ENCODE measurements at places on chromosomes 12 and 14.
A peak's percentile ranks its signal among the peaks of the same experiment; 100 is the strongest.

DNA sequence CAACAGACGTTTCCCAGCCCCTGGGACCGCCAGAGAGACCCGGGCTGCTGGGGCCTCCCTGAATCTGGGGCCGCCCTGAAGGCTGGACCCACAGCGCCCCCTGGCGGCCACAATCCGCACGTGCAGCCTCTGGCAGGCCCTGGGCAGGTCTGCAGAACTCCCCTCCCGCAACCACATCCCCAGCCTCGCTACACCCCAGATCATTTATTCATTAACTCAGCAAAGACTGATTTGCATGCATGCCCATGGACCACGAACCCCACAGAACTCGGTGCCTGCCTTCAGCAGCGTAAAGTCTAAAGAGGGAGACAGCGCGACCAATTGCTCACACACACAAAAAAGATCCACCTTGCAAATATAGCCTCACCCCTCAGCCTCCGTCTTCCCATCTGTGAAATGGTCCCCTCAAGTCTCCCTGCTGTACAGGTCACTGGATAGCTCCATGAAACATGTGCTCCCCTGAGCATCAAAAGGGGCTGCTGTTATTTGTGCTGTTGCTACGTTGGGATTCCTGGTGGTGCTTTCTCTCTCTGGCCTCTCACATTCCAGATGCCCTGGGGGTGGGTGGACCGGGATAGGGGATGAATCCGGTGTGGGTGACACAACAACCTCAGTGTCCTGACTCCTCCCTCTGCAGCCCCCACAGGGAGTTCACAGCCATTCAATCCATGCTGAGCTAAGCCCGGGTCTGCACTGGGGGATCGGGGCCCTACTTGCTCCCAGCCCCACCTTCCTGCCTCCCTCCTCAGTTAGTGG, 96.4 kb downstream of the SCARB1 start:
- no peak for DNase-seq

DNA sequence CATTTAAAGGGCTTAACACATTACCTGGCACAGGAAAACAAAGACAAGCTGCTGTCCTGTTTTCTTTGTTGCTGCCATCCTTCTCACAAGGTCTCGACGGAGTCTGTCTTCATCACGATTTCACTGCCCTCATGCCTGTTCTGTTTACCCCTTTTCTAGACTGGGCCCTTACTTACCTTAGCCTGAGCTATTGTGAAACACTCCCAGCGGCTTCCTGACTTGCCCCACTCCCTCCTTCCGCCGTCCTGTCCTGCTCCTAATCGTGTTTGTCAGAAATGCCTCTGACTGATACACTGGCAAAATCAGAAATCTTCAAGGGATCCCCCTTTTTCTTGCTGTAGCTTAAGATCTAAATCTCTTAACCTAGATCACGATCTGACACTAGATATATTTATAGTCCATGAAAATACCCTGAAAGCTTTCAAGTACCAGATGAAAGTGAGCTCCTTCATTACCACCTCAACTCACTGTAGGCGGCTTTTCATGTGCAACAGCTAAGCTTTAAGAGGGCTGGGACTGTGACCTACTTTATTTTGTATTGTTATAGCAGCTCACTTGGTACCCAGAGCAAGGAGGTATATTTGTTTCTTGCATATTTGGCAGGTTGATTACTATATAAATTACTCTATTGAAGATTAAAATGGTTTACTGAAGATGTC, 32.1 kb downstream of the TECPR2 start:
- no peak for DNase-seq

GRCh38 chr12:98227162-98227561, 288.2 kb upstream of the TMPO start:
- DNase-seq = no peak

DNA sequence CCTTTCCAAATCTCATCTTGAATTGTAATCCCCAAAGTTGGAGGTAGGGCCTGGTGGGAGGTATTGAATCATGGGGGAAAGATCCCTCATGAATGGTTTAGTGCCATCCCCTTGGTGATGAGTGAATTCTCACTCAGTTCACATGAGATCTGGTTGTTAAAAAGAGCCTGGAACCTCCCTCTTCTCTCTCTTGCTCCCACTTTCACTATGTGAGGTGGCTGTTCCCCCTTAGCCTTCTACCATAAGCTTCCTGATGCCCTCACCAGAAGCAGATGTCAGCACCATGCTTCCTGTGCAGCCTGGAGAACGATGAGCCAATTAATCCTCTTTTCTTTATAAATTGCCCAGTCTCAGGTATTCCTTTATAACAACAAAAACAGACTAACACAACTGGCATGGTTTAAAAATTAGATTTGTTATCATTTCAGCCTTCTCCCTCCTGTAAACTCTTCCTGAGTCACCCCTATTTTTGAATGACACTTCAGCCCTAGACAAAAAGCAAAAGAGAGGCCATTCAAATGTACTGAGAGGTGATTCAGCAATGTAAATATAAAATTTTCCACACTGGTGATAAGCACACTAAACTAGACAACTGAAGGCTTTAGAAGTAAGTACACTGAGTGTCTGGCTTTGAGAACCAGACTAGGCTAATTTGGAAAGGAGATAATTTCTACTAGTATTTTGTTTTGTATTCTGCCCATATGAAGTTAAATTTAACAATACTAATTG, 212.1 kb upstream of the ABCD2 start:
- DNase-seq = no peak

DNA sequence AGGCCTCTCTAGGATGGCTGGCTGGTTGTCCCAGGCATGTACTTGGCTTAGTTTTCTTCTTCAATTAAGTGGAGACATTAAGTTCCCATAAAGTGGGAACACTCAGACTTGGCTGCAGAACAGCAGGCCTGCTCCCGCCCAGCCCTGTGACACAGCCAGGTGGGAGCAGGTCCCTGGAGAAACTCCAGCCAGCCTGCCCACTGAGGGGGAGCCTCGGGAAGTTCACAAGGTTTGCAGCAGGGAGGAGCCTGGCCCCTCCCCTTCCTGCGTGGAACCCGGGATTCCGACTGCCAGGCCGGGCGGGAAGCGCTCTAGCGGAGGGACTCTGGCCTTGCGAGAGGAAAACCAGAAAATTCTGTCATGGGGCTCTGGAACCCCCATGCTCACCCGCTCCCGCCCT, 98.3 kb upstream of the EVL start:
- no peak for DNase-seq

- no peak for DNase-seq
Measured at GRCh38 chr14:53608369-53608768, 348.3 kb downstream of the BMP4 start.

- DNase-seq = no peak
Measured at GRCh38 chr14:27739657-27740156, 1026.9 kb upstream of the FOXG1 start.

DNA sequence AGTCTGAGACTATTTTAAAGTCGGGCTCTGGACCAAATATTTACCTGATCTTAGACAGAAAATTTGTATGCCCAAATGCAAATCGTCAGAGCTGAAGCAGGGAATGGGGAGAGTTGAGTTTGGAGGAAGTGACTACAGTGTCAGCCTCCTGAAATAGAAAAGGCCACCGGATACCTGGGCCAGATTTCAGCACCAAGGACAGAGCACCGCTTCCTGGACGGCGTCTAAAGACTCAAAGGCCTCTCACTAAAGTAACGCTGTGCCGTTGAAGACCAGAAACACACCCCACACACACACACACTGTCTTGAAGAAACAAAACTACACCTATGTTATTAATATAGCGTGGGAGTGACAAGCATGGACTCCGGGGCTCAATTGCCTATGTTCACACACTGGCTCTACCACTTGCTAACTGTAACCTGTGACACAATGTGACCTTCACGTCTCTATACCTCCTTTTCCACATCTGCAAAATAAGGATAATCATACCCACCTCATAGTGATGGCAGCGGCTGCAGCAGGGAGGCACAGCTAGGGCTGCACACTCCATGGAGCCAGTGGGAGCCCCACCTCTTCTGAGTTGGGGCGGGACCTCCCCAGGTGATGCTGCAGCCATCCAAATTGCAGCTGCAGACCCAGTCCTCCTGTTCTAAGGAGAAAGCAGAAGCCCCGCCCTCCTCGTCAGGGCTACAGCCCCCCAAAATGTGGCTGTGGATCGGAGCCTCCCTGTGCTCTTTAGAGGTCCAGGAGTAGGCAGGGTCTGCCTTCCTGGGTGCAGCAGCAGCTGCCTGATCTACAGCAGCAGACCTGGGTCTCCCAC, 35.6 kb downstream of the KRT76 start:
- DNase-seq = peak; percentile 83

GRCh38 chr12:14959916-14960496, 1.4 kb downstream of the ARHGDIB start:
- DNase-seq = no peak

DNA sequence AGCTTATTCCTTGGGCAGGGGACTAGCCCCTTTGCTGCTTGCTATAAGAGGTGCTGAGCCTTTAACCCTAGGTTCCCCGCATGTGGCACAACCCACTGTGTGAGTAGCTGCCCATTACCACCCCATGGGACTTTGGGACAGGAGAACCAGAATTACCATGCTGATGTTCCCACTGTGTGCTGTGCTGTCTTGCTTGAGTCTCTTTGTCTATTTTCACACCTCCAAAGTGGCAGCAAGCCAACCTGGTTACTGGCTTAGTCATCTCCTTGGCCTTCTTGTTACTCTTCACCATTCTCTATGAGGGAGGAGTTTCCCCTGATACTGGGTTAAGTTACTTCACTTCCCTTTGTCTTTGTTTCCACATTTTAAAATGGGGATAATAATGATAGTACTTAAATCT, 73.4 kb upstream of the ETV6 start:
- DNase-seq = no peak

GRCh38 chr12:121167951-121168350, 35.3 kb downstream of the P2RX7 start:
- DNase-seq = no peak

- no peak for DNase-seq
Measured at GRCh38 chr14:23101213-23101970, 3.4 kb downstream of the CIROP start.

DNA sequence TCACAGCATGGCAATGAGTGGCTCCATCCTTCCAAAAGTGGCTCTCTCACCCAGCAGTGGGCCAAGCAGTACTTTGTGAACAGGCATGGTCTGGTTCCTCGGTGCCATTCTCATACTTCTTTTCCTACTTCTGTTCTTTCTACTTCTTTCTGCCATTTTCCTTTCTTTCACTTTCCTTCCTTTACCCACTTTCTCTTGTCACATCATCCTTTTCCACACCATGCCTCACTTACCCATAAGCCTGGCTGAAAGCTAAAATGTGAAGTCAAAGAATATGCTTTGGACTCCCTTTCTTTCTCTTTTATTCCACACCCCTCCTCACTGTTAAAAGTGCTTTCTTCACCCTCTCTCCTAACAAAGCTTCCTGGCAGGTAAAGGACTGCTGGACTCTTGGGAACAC, 57.0 kb downstream of the PTHLH start:
- no peak for DNase-seq
